ENCODE measurements at places on chromosomes 13 and 19.

DNA sequence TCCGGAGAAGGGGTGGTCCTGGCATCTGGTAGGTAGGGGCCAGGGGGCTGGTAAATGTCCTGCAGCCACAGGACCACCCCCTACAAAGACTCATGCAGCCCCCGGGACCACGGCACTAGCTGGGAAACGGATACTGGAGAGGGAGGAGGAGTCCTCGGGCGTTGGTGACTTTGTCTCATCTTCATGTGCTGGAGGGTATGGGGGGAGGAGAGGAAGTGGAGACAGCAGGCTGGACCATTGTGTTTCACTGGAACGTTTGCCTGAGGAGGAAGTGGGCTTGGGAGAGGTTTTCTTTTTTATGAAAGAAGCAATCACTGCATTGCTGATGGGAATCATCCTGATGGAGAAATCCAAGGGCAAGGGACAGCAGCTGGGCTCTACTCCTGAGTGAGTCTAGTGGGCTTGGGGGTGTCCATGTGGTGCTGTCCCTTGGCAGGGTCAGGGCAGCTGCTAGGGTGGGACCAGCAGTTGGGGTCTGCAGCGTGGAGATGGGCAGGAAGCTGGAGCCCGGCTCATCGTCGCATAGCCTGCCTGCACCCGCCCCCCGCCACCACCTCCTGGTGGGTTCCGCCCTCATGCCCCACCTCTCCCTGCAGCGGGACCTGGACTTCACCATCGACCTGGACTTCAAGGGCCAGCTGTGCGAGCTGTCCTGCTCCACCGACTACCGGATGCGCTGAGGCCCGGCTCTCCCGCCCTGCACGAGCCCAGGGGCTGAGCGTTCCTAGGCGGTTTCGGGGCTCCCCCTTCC, 1.7 kb upstream of the ADM5 start:
- no peak for DNase-seq

DNA sequence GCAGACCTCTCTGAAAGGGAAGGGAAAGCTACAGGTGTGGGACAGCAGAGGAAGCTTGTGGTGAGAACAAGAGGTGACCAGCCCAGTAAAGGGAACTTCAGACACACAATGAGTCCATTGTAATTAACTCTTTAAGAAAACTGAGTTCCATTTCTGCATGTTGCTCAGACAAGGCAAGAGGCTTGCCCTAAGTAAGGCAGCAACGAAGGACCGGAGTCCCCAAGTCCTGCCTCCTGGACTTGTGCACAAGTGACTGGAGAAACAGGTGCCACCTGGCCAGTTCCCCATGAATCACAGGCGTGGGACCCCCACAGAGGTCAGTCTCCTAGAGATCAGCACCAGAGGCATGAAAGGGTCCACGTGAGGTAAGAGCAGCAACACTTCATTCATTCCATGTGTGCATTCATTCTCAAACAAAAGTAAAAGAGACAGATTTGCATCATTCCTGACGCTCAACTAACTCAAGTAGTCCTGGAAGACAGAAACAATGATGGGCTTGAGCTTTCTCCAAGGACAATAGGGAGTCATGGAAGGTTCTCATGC, 14.7 kb upstream of the SIGLEC6 start:
- DNase-seq, result no peak

DNA sequence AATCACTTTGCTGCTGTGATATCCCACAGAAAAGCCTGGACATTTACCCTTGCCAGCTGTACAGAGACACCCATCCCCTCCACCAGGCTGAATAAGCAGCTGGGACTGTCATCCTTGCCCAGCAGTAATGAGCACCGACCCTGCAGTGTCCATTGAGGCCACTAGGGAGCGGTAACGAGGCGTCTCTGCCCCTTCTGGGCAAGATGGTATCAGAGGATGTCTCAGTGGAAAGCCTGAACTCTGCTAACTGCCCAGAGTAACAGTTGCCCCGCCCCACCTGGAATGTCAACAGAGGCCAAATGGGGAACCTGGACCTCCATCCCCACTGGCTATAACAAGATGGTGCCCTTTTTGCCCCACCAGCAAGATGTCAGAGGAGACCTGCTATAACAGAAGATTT, 22.8 kb upstream of the CEACAM20 start:
- no peak for DNase-seq

GRCh38 chr13:76823969-76824368, 62.2 kb downstream of the KCTD12 start:
- DNase-seq, result no peak

DNA sequence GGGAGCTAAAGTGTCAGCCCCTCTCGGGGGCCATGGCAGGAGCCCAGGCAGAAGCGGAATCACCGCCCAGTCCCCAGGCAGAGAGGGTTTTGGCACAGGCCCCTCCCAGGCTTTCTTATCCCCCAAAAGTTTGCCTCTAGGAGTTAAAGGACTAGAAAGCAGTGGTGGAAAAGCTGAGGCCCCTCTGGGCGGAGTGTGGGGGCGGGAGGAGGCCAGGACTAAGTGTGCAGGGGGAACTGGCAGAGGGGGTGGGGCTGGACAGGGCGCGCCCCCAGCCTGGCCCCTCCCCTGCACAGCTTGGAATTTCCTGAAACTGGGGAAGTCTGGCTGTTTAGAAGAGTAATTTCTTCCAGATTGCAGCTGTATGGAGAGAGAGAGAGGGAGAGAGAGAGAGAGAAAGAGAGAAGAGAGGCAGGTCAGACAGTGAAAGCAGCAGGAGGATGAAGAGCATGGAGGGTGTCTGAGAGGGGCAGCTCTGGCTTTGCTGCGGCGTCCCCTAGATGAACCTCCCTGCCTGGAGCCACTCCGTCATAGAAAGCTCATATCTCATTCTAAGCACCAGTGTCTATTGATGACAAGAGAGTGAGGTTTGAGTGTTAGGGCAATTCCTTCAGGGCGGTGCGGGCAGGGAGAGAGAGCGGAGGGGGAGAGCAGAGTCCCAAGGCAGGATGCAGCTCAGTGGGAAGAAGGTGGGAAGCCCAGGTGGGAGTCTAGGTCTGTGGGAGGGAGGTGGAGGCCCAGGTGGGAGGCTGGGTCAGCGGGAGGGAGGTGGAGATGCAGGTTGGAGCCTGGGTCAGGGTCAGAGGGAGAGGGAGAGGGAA, at the start of gene CDC42EP5:
CDC42EP5 (minus strand) TSS at position 226 of the 821 bp plus-strand sequence. CDS start 7,749 bp downstream, outside the sequence.
- DNase-seq, result peak; percentile 80

- no peak for DNase-seq
Observed at GRCh38 chr19:1087813-1088415, 7.3 kb downstream of the POLR2E start.

DNA sequence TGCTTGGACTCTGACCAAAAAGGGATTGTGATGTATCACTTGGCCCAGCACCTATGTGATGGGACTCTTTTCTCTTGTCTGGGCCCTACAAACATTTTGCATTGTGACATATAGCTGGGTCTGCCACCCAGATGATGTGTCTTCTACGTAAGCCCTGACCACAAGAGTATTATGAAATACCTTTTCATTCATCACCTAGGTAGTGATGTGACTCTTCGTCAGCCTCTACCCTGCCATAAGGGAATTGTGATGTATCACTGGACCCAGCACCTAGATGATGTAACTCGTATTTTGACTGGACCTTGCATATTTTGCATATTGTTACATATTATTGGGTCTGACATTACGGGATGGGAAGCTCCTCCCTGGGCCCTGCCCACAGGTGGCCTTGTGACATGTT, 29.7 kb upstream of the ZNF681 start:
- no peak for DNase-seq

DNA sequence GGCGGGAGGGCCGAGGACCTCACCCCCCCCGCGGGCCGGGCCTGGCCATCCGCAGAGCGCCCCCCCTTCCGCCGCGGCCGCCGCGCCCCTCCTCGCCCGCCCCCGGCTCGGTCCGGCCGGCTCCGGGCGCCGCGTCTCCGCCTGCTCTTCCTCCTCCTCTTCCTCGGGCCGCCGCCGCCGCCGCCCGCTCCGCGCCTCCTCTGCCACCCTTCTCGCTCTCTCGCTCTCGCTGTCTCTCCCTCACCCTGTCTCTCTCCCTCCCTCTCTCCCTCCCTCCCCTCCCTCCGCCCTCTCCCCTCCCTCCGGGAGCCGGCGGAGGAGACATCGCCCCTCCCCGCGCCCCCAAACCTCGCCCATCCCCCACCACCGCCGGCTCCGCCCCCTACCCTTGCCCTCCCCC, at the start of gene SHANK1:
SHANK1 (minus strand) TSS at position 237 of the 400 bp plus-strand sequence. CDS start 2,883 bp downstream, outside the sequence.
- no peak for DNase-seq

- no peak for DNase-seq
Observed at GRCh38 chr13:33079960-33080359, 63.7 kb downstream of the KL start.

- DNase-seq, result no peak
Observed at GRCh38 chr13:108920137-108920536, 290.7 kb downstream of the MYO16 start.

DNA sequence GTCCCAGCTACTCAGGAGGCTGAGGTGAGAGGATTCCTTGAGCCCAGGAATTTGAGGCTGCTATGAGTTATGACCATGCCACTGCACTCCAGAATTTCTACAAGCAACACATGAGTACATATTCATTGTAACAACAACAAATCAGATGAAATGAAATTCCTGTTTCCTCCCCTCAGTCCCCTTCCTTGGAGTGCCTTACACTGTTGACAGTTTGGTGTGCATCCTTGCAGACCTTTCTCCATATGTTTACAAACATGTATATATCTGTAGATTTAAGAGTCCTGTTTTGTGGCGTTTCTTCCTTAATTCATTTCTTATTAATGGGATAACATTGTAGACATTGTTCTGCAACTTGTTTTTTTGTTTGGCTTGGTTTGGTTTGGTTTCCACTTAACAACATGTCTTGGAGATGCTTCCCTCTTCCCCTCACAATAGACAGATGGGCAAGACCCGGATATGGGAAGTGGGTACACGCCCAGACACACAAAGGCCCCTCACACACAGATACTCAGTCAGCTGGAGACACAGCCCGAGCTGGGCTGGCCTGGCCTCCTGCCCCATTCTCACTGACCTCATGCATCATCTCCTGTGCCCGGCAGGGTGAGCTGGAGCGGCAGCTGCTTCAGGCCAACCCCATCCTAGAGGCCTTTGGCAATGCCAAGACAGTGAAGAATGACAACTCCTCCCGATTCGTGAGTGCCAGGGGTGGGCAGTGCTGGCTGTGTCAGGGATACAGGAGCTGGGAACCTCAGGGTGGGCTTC, 21.7 kb downstream of the MYH14 start:
- DNase-seq, result no peak

- no peak for DNase-seq
Observed at GRCh38 chr13:48278806-48279205, 24.7 kb upstream of the RB1 start.

- DNase-seq, result no peak
Observed at GRCh38 chr13:35140831-35141230, 198.8 kb downstream of the NBEA start.

- peak; percentile 22 for DNase-seq
Observed at GRCh38 chr13:24670961-24671381, 9.2 kb upstream of the ATP12A start.

DNA sequence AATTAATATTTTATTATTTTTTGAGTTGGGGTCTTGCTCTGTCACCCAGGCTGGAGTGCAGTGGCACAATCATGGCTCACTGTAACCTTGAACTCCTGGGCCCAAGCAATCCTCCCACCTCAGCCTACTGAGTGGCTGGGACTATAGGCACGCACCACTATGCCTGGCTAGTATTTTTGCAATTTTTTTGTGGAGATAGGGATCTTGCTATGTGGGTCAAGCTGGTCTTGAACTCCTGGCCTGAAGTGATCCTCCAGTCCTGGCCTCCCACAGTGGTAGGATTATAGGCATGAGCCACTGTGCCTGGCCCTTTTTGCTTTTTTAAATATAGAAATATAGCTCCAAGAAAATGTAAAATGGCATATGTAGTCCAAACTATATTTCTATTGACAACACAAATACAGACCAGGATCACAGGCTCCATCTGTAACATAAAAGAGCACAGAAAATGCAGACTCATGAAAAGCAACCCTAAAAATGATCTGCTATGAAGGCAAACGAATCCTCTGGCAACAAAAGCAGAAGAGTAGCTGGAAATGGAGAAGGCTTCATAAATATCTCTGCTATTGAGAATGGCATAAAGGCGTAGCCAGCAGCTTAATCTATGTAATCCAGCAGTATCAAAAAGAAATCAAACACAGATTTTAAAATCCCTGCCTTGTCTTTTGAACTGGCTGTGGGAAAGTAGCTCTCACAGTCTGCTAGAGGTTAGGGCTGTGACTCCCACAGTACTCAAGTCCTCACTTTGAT, 200.6 kb downstream of the LHFPL6 start:
- DNase-seq, result no peak

GRCh38 chr19:7678971-7679751, 1.5 kb upstream of the TRAPPC5 start:
- DNase-seq, result no peak

DNA sequence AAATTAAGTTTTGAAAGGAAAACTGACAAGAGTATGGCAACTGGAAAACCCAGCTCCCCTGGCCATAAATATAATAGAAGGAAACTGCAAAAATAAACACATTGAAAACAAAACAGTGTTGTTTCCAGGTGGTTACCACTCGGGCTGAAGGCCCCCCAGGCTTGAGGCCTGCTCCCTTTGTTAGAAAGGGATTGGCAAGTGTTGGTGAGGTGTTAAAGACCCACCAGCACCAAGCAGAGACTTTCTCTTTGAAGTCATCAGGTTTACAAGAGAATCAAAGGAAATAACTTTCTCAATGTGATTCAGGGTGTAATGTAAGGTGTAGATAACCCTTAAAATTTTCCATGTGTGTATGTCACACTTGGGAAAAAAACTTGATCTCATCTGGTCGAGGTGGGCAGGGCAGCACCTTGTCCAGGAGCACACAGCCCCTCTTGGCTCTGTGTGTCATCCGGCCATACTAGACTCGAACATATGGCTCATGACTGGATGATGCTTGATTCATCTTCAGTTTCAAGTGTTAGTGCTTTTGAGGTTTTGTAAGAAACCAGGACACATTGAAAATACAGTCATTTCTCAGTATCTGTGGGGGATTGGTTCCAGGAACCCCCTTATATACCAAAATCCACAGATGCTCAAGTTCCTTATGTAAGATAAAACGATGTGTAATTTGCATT, 7.8 kb downstream of the ACTN4 start:
- no peak for DNase-seq

- DNase-seq, result peak; percentile 89
Observed at GRCh38 chr19:49150106-49150943, 4.9 kb downstream of the HRC start.

DNA sequence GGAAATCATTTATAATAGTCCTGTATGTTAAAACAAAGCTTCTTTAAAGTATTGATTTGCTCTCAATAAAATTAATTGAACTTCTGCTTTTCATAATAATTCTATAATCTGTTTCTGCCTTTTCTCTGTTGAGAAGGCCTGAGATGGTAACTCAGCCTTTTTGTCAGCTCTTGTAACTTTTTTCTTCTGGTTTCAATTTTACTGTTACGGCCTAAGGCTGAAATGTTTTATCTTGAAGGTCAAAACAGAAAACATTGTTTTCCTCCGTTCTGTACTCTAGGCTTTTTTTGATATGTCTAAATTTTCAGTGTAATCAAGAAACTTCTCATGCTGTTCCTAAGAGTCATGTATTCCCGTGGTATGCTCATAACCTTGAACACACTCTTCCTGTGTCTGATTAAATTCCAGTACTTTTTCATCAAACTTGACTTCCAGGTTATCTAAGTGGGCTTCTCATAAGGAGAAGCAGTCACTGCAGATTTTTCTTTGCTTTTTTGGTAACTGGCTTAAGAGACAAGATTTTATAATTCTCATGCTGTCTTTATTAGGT, 7.6 kb upstream of the NAXD start:
- DNase-seq, result no peak

- no peak for DNase-seq
Observed at GRCh38 chr19:30148039-30148790, 206.2 kb downstream of the URI1 start.

- no peak for DNase-seq
Observed at GRCh38 chr19:42250183-42250665, 4.7 kb downstream of the ERF start.
